Posterior vena cava (tissue), 2 donors: ENCODE measurements at places on chromosomes 7 and 10. TPM values are rescaled to one million over a fixed set of nuclear protein-coding genes. Genes with fewer than 3 reads are reported as not detected.

DNA sequence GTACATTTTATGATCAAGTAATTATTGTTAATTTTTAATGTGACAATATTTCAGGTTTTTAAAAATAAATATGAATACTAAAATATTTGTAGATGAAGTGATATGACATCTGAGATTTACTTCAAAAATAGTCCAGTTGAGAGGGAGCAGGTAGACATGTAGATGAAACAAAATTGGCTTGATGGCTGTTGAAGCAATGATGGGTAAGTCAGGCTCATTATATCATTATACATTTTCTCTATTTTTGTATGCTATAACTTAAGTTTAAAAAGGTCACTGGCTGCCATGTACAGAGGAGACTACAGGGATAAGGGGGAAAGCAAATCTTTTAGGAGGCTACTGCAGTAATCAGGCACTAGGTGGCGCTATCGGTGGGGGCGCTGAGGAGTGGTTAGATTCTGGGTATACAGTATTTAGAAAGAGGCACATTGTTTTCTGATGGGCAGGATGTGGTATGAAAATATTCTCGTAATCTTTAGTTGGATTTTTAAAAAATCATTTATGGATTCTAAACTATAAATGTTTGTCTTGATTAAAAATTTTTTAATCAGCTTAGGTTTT is 189.8 kb upstream of the IMMP2L start:
- peak; percentile 84 for DNase-seq

The COBL gene
- 0.67 TPM for total RNA-seq

GRCh38 chr10:5551531-5552375 is 27.0 kb downstream of the CALML3 start:
- DNase-seq, result peak; percentile 58

DNA sequence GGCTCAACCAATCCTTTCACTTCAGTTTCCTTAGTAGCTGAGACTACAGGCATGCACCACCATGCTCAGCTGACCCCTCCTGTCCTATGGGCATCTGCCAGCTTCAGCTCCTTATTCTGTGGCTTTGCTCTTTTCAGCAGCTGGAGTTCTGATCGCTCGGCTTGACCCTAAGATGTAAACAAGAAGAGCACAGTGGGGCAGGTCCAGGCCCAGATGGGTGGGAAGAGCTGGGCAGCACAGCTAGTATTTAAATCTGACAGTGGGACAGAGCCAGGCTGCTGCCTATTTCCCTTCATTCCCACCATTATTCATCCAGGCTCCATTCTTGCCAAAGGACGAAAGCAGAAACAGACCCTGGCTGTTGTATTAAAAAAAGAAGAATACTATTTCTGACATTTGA is 494.9 kb upstream of the PODXL start:
- no peak for DNase-seq

GRCh38 chr7:64574540-64575099 is 11.7 kb upstream of the ZNF680 start:
- peak; percentile 84 for DNase-seq
